NCI-H524 treated with DMSO at 0.1 percent for 48 hours (cell line): ENCODE measurements at places on chromosomes 1 and 21.
A peak's percentile ranks its signal among the peaks of the same experiment; 100 is the strongest.

GRCh38 chr1:235782601-235783000 is 84.1 kb downstream of the LYST start:
- no peak for DNase-seq

DNA sequence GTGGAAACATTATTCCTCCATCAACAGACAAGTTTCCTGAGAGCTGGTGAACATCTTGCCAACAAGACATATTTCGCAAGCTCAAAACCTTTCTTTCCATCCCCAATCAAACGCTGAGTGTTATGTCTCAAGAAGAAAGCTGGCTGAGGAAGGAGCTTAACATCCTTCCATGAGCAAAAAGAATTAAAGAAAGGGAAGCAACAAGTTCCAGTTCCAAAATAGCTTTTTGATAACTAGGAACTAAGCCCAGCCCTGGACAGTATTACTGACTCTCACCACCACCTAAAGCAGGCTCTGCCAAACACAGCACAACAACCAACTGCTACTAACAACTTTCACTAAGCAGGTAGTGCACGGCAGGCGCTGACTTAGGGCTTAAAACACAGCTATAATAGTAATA is 50.2 kb downstream of the CAPZB start:
- no peak for DNase-seq

GRCh38 chr1:103220631-103221041 is 112.3 kb upstream of the COL11A1 start:
- DNase-seq: no peak

DNA sequence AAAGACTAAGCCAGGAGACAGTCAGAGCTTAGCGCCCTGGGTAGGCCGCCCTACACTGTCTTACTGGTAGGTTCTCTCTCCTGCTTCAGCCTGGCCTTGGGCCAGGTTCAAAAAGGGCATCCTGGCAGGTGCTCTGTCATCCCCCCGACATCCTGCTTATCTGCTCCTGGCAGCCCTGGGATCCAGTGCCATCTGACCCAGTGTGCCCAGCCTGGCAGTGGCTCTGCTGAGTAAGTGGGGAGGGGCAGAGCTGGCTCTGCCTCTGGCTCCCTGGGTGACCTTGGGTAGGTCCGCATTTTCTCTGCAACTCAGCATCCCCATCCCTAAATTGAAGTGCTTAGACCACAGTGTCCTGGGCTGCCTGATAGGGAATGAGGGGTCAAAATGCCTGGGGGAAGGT is 549.9 kb downstream of the PTPRU start:
- DNase-seq: no peak

DNA sequence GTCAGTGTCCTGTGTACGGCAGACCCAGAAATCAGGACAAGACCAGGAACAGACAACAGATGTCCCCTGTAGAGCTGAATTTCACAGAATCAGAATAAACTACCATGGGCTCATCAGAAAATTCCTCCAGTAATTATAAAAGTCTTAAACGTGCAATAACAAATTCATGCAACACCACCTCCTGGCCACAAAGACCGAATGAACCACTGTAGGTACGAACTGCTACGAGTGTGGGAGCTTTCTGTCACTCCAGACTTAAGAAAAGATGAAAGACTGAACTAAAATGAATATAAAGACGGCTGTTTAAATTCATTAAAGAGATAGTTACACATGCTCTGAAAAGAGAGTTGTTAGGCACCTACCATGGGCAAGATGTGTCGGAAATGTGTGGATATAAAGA is 333.5 kb downstream of the RRAGC start:
- DNase-seq: no peak

DNA sequence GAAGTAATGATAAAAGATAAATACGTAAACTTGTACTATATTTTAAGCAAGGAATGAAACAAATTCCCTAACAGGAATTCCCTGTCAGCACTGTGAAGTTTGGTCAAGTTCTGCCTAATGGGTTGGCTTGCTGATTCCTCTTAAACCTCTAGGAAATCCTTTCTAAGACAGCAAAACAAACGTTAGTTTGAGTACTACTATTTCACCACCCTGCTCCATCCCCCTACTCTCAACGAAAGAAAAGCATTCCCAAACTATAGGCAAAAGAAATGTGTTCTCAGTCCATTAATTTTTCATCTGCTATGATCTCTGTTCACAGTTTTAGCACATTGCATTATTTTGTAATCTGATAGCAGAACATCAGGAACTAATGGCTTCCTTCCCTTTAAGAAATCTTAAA is 16.1 kb downstream of the SERPINC1 start:
- DNase-seq: no peak

DNA sequence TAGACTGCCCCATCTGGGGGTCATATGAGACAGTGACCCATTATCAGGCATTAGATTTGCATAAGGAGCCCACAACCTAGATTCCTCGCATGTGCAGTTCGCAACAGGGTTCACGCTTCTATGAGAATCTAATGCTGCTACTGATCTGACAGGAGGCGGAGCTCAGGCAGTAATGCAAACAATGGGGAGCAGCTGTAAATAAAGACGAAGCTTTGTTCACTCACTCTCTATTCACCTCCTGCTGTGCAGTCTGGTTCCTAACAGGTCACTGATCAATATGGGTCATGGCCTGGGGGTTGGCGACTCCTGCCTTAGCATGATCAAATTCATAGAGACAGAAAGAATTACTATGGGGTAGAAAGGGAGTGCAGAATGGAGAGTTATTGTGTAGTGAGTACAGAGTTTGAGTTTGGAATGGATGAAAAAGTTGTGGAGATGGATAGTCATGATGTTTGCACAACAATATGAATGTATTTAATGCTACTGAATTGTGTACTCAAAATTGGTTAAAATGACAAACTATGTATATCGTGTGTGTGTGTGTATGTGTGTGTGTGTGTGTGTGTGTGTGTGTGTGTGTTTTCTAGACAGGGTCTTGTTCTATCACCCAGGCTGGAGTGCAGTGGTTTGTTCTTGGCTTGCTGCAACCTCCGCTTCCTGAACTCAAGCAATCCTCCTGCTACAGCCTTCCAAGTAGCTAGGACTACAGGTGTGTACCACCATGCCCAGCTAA is 42.2 kb downstream of the BTF3L4 start:
- no peak for DNase-seq

- no peak for DNase-seq
These were observed 6.7 kb downstream of the PLEKHG5 start for GRCh38 chr1:6484826-6485167.

DNA sequence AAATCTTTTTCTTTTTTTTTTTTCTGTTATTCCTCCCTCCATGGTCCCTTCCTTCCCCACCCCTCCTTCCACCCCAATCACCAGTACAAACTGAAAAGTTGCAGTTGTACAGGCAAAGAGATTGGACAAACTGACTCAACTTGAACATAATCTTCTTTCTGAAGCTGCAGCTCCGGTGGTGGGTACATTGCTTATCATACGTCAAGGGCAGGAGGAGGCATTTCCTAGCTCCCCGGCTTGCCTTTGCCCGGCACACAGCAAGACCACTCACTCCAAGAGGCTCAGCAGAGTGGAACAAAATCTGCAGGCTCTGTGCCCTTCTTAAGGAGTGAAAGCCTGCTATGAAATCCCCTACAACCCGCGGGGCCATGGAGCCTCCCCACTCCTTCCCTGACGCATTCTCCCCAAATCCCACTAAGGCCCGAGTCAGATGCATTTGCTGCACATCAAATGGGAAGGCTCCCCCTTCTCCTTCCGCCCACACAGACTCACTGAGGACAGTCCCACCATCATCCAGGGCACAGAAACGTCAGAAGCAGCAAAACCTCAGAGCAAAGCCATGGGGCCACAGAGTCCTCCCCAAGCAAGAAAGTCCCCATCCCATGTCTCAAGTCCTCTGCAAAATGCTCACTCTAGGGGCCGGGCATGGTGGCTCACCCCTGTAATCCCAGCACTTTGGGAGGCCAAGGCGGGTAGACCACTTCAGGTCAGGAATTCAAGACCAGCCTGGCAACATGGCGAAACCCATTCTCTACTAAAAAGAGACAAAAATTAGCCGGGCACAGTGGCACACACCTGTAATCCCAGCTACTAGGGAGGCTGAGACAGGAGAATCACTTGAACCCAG is 45.9 kb downstream of the SYF2 start:
- no peak for DNase-seq

- DNase-seq: no peak
These were observed 120.6 kb downstream of the FASLG start for GRCh38 chr1:172779491-172779890.

- no peak for DNase-seq
These were observed 2.6 kb downstream of the SLAMF8 start for GRCh38 chr1:159829273-159829634.

- peak; percentile 9 for DNase-seq
These were observed 7.7 kb downstream of the PADI1 start for GRCh38 chr1:17212487-17213121.

DNA sequence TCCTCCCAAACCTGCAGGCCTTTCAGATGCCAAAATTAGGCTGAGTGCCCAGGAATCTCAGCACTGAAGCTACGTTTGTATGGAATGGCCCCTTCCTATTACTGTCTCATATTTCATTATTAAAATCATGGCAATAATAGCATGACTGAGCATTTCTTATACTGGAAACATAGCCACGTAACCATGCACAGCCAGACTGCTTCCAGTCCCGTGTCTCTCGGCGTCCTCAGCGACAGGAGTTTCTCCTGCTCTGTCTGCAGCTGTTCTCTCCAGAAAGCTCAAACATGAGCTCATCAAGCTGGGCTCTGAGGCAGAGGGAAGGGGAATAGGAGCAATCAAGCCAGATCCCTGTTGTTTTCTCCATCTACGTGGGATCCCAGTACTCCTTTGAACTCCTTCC is 104.0 kb downstream of the CDC7 start:
- DNase-seq: no peak

DNA sequence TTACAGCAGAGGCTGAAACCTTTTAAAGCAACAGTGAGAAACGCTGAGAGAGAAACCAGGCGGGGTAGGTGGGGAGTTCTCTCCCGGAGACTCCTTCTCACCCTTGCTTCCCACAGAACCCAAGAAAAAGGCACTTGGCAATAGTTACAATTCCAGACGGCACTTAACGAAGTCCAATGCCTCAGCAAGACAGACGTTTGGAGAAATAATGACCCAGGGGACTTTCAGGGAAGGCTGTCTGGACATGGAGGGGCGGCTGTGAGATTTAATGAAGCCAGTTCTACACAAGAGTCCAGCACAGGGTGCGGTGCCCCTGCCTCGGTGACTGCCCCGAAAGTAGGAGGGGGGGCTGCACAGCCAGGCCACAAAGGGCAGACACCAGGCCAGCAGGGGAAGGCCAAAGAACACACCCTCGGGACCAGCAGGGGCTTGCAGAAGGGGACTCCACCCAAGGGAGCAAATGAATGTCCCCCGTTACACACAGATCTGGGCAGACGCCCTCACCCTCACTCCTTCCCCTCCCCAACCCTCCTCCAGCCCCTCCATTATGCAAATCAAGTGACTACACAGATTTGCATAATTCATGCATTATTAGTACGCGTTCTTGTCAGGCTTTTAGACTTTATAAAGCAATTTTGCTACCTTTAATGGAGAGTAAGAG is 26.3 kb downstream of the KCNN3 start:
- no peak for DNase-seq

DNA sequence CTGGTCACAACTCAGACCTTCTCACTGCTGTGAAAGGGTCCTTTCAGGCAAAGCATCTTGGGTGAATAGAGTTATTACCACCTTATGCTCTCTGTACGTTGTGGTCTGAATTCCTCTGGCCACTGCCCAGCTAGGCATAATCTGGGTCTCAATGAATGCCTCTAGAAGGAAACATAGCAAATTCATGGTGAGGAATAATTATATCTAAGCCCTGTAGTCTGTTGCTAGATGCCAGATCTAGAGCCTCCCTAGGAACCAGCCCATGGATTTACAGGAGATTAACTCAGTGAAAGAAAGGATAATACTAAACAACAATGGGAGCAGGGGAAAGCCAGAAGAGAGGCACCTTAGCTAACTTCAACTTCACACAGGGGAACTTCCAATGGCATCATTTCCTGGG is 2.4 kb upstream of the COL11A1 start:
- DNase-seq: no peak

- no peak for DNase-seq
These were observed 54.0 kb downstream of the APP start for GRCh38 chr21:26116456-26117011.

GRCh38 chr1:97108179-97108578 is 386.6 kb downstream of the PTBP2 start:
- no peak for DNase-seq

- DNase-seq: no peak
These were observed 82.3 kb downstream of the DENND1B start for GRCh38 chr1:197692965-197693364.

DNA sequence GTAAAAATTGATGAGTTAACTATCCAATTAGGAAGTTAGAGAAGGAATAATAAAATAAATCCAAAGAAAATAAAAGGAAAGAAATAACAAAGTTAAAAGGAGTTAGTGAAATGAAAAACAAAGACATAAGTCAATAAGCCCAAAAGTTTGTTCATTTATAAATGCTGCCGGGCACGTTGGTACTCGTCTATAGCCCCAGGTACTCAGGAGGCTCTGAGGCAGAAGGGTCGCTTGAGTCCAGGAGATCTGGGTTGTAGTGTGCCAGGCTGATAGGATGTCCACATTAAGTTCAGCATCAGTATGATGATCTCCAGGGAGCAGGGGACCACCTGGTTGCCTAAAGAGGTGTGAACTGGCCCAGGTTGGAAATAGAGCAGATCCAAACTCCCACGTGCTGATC is 35.5 kb upstream of the VANGL1 start:
- DNase-seq: no peak

DNA sequence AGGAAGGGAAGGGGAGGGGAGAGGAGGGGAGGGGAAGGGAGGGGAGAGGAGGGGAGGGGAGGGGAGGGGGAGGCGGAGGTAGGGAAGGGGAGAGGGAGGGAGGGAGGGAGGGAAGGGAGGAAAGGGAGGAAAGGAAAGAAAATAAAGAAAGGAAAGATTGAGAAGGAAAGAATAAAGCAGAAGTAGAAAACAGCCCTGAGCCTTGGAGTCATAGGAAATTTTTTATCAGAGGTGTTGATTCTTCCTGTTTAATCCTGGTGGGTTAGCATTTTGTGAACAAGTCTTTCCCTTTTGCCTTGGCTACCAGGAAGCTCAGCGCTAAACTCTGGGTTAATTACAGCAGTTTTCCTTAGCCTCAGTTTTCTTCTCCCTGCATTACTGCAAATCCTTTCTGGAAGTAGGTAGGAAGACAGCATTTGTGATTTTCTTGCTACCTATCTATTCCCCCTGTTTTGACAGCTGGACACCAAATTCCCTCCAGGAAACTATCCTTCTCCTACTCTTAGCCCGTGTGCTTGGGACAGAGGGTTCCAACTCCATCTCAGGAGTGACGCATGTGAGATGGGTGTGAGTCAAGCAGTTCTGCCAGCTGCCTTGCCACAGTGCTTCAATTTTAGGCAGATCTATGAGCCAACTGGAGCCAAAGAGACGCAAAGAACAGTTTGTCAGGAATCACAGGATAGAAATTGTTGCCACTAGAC is 26.9 kb downstream of the TOMM20 start:
- DNase-seq: no peak
